ENCODE measurements at places on chromosomes 12 and 14.

DNA sequence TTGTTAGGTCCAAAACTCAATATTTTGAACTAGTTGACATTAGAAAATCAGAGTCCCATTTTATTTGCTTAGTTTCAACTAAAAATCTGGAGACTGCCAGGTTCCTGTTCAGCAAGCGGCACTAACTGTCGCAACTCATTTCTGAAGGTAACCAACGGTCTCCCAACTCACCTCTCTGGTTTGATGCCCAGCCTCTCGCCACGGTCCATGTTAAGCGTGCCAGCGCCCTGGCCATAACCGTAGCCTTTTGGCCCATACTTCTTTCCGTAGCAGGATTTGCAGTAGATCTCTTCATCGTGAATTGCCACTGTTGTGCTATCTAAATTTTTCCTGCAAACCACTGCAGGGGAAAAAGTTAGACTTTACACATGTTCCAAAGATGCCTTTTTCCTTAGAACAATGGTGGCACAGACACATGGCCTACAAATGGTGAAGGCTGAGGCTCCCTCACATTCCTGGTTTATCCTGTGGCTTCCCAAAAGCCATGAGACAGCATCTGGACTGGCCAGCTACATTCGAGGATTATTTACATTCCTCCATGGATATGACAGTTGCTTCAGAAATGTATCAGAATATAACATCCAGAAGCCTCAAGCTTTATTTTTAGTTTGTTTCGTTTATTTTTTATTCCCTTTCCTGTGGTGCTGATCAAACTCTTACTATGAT is 15.7 kb downstream of the CSRP2 start:
- DNase-seq: no peak

DNA sequence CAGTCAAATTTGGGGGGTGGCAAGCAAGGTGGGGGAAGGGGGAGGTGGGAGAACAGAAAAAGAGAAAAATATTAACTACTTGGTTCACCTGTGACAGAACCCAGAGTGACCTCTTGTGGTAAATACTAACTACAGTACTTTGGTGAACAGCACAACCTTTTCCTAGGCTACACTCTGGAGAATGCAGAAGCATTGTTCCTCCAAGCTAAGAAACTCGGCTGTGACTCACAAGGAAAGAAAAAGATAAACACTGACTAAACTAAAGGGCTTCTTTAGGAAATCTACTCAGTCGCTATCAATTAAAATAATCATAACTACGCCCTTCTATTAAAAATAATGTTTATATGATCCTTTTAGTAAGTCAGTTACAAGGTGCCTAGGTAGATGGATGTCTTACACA is 5.4 kb downstream of the KCNH5 start:
- no peak for DNase-seq

- no peak for DNase-seq
These were observed 69.7 kb downstream of the PHLDA1 start for GRCh38 chr12:75961878-75962277.

GRCh38 chr14:28831126-28831525 is 64.5 kb downstream of the FOXG1 start:
- no peak for DNase-seq

- DNase-seq: no peak
These were observed 385.3 kb upstream of the DDHD1 start for GRCh38 chr14:53538316-53538881.

- DNase-seq: peak; percentile 65
These were observed 20.4 kb upstream of the ATP5MC2 start for GRCh38 chr12:53696285-53696654.

DNA sequence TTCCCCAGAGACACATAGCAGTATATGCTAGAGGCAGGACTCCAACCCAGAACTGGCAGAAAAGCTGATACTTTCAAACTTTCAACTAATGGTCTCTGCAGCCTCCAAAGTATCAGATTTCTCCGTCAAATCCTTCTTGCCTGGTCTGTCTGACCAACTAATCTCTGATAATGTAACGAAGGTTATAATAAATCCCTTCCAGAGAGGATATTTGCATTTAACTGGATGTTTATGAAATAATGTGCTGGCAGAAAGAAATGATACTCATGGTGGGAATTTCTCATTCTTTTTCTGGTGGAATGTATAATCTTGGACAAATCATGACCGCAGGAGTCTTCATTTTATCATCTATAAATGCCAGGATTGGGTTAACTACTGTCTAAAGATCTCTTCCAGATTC is 860.3 kb downstream of the DIO2 start:
- DNase-seq: no peak

GRCh38 chr12:69585189-69586062 is at the start of gene CCT2:
Gene CCT2, plus strand, starts transcription at chr12:69585459. Its CDS starts 63 bp downstream, at chr12:69585522.
- peak; percentile 96 for DNase-seq

- DNase-seq: no peak
These were observed 247.4 kb downstream of the SYT10 start for GRCh38 chr12:33192226-33192625.

- DNase-seq: no peak
These were observed 37.0 kb upstream of the FBXO33 start for GRCh38 chr14:39469094-39469710.

GRCh38 chr14:56202256-56202655 is 84.0 kb downstream of the PELI2 start:
- no peak for DNase-seq

DNA sequence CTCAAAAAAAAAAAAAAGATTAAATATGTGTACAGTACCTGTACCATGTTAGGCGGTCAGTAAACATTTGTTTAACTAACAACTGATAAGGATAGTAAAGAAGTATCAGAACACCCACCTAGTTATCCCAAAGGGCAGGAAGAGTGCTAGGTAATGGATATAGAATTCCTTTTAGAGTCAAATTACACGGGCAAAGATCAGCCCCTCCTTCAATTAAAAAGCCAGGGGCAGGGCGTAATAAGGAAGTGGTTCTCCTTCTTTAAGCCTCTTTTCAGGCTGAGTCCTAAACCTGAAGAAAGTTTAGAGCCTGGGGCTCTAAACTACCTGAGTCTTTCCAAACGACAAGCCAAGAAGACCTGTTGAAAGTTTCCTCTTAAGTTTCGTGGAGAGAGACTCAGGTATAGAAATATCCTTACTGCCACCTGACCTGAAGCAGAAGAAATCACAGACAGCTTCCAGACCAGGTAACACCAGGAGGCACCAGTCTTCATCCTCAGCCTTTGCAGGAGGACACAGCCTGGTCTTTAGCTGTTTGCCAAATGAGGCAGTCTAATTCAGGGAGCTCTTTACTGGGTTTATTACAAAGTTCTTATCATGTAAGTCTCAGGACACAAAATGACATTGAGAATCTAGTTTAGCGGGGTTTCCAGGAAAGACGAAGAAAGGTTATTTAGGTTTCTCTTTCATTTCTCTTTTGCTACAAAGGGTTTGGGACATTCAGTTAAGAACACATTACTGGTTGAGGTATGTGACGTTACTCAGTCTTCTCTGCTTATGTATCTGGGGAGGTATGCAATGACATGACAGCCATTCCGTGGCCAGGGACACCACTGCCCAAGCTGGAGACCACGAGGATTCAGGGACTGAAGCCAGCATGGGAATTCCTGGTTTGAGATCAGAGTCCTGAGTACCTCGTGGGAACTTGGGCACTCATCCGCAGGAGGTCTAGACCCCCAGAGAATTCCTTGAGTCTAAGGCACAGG is at the start of gene BCL2L14:
Gene BCL2L14, plus strand, starts transcription at position 266 of the 983 bp plus-strand sequence. CDS start 8,367 bp downstream, outside the sequence.
- peak; percentile 40 for DNase-seq

- no peak for DNase-seq
These were observed 52.9 kb downstream of the SEL1L start for GRCh38 chr14:81480741-81481140.

- no peak for DNase-seq
These were observed 204.0 kb downstream of the DAD1 start for GRCh38 chr14:22384974-22385526.

- DNase-seq: no peak
These were observed 20.5 kb downstream of the SOAT2 start for GRCh38 chr12:53123578-53124351.
